Ascending aorta (tissue), 2 donors: ENCODE measurements at places on chromosomes 13 and 19. TPM values are rescaled to one million over a fixed set of nuclear protein-coding genes. Genes with fewer than 3 reads are reported as not detected.

Gene VN1R2
- not detected for total RNA-seq

Gene HDGFL2
- total RNA-seq: 15.4 TPM

Gene ZNF667
- 2.2 TPM for total RNA-seq

Gene GPR4
- total RNA-seq: 14.0 TPM

Gene RXFP2
- not detected for total RNA-seq

Gene KRTDAP
- total RNA-seq: not detected

Gene SLC5A5
- not detected for total RNA-seq

Gene FXYD3
- total RNA-seq: not detected

Gene CGB2
- not detected for total RNA-seq

Gene FBXO27
- 144 TPM for total RNA-seq

Gene RASIP1
- 85.9 TPM for total RNA-seq

Gene YJEFN3
- 3.5 TPM for total RNA-seq

Gene CYP4F8
- not detected for total RNA-seq

Gene C19orf38
- total RNA-seq: not detected

Gene ZNF460
- total RNA-seq: 56.5 TPM

Gene PNMA8A
- 0.53 TPM for total RNA-seq
